Suppressor macrophage (primary cell): ENCODE measurements at places on chromosomes 4 and X.
A peak's percentile ranks its signal among the peaks of the same experiment; 100 is the strongest.

- DNase-seq: no peak
Measured at GRCh38 chrX:7109838-7110793, 37.4 kb upstream of the STS start.

DNA sequence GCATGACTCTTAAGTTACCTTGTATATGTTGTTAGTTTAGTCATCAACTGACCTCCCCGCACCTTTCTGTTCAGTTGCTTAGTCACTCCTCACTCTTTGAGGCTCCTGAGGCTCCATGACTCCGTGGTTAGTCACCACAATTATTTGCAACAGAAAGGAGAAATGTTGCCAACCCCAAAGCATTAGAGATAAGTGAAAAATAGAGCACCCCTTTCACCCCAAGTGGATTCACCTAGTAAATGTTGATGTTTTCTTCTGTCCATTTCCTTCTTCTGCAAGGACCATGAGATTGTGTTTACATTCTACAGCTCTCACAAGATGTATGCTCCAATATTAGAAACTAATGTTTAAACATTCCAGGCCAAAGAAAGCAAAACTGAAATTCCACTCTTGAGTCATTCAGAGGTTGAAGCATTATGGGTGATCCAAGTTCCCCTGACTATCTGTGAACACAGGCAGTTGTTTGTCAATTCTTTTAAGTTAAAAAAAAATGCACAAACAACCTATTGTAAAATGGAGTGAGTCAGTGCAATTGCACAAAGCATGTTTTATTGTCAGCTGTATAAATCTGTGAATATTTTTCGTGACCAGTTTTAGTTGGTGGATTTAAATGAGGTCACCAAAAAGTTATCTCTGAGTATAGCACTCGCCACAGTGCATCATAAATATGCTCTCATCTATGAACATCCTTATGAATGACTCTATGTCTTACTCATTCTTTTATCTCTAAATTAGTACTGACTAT lies 552.4 kb upstream of the MAGEB2 start:
- DNase-seq: no peak

DNA sequence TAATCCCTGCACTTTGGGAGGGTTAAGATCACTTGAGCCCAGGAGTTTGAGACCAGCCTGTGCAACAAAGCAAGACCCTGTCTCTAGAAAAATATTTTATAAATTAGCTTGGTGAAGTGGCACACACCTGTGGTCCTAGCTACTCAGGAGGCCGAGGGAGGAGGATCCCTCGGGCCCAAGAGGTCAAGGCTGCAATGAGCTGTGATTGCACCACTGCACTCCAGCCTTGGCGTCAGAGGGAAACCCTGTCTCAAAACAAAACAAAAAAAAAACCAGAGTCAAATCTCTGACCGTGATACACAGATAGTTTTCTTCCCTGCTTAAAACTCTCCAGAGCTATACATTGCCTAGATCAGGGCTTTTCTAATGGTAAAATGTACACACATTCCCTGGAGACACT lies 53.5 kb downstream of the CHST7 start:
- DNase-seq: no peak

- DNase-seq: peak; percentile 15
Measured at GRCh38 chr4:56871371-56871866, 36.3 kb upstream of the REST start.

DNA sequence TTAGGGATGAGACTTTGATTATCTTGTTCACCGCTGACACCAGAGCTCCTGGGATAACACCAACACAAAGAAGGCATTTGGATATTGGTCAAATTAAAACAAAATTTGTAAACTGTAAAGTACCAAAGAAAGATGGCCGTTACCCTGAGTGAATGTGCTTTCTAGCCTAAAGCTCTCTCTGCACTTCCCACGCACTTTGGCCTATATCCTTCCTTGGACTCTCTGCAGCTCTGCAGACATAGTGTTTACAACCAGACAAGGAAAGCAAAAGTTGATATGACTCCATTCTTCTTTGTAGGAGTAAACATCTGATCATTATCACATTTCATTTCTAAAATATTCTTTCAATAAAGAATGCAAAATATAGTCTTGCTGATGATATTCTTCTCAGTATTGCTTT lies 44.8 kb upstream of the PITX2 start:
- DNase-seq: no peak

DNA sequence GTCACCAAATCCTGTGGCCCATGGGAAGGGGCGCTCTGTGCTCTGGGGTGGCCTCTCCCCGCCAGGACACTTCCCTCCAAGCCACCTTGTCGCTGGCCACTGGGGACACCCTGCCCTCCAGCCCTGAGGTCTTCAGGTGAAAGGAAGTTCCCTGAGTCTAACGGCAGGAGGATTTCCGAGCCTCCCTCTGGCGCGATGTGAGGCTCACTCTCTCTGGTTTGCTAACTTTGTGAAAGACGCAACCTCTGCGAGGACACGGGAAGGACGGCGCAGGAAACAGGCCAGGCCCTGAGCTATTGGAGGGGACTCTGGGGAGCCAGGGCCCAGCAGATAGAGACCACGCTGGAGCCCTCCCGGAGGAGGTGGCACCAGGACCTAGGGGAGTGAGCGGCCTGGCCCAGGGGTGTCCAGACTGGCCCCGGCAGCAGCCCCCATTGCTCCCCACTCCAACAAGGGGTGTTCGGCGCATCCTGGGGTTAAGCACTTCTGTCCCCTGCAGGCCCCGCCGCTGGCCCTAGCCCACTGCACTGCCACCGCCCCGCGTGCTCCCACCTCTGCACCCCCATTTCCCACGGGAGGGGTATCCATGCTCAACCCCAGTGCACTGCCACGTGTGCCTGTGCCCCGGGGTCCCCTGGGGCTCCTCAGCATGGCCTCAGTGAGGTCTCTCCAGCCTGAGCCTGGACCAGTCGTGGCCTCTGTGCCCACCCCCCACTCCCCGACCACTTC lies 72.2 kb upstream of the MXD4 start:
- no peak for DNase-seq

DNA sequence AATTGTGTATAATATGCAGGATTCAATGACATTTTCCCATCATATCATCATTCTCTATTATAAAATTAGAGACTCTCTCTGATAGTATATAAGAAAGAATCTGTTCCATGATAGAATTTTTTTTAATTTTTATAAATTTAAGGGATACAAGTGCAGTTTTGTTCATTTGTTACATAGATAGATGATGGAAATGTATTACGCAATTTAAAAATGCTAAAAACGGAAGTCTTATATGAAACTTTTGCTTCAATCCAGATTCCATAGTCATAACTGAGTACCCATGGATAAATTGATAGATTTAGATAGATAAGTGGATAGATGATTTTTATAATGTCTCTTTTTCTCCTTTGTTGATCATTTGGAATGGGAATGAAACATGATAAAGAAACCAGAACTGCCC lies 24.9 kb upstream of the MAGEB2 start:
- no peak for DNase-seq

DNA sequence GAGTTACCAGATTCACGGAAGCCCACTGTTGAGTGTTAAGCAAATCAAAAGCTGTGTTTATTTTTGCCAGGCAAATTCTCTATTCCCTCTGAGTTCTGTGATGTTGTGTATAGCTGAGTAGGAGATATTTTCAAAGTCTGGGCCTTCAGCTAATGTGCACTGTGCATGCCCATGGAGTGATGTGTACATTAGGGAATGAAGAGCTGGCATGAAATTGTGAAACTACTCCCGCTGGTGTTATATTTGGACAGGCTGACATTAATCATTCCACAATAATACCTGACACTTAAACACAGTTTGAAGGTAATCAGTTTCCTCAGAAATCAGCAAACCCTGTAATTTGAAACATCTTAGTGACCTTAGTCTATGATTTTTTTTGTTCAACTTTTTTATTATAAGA lies 88.1 kb upstream of the MBNL3 start:
- no peak for DNase-seq

DNA sequence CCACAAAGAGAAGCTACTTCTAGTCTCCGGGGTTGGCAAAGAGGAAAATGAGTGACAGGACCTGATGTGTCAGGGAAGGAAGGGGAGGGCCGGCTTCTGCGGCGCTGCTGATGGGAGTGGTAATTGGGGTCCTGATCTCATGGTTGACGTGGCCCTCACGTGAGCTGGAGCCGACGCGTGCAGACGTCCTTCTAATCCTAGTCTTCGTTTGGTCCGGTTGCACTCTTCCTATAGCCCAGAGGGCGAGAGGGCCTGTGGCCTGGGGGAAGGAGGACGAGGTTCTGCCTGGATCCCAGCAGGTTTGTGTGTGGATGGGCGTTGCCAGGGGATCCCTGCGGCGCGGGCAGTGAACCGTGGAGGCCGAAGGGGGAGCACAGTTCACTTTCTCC lies at the start of gene ARMCX1:
Gene ARMCX1, plus strand, starts transcription at position 186 of the 389 bp plus-strand sequence. CDS start 2,384 bp downstream, outside the sequence.
- peak; percentile 87 for DNase-seq

- DNase-seq: peak; percentile 61
Measured at GRCh38 chr4:121070696-121071639, 1.4 kb downstream of the NDNF start.

DNA sequence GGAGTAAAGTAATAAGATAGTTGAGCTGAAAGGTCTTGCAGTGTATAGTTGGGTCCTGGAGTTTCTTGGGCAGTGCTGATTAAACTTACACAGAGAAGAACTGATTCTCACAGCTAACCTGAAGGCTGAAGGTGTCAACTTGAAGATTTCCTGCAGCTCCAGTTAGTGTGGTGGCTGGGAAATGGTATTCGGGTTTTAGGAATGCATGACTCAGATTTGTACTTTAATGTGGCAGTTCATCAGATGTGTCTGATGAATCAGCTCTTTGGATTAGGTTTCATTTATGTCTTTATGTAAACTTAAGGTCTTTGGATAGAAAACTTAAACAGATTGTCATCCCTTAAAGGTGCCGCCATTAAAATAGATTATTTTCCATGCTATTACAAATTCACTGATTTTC lies 200.0 kb downstream of the IL1RAPL1 start:
- no peak for DNase-seq

DNA sequence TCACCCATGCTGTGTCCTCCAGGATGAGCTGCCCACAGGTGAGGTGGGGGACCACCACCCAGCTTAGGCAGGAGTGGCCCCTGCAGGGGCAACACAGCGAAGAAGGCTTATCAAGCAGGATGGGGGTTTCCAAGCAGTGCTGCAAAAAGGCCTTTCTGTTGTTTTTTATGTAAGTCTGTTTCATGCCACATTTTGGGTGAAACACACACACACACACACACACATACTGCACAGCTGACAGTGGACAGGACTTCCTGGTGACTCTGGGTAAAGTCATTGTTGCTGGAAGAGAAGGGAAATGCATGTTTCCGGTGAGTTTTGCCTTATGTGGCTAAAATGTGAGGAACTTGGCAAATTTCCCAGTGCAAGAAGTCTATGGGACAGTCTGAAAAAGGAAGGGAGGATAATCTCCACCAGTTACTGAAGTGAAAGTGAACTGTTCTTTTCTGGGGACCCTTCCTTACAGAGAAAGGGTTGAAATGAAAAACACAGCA lies 119.2 kb downstream of the IRF2 start:
- peak; percentile 99 for DNase-seq

DNA sequence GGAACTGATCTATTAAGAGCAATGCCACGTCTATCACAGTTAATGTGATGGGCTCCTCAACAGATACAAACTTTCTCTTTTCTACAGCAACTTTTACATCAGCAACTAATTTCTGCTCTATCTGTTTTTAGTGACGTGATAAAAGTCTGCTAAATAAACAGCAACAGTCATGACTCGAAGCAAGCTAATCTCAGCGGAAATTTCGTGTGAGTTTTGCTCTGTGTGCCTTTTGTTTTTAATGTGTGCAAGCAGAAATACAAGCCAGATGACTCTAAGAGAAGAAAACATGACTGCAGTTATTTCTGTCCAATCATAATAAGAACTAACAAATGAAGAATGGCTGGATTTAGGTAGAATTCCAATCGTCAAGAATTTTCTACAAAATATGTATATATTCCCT lies 214.3 kb downstream of the LDB2 start:
- DNase-seq: no peak

DNA sequence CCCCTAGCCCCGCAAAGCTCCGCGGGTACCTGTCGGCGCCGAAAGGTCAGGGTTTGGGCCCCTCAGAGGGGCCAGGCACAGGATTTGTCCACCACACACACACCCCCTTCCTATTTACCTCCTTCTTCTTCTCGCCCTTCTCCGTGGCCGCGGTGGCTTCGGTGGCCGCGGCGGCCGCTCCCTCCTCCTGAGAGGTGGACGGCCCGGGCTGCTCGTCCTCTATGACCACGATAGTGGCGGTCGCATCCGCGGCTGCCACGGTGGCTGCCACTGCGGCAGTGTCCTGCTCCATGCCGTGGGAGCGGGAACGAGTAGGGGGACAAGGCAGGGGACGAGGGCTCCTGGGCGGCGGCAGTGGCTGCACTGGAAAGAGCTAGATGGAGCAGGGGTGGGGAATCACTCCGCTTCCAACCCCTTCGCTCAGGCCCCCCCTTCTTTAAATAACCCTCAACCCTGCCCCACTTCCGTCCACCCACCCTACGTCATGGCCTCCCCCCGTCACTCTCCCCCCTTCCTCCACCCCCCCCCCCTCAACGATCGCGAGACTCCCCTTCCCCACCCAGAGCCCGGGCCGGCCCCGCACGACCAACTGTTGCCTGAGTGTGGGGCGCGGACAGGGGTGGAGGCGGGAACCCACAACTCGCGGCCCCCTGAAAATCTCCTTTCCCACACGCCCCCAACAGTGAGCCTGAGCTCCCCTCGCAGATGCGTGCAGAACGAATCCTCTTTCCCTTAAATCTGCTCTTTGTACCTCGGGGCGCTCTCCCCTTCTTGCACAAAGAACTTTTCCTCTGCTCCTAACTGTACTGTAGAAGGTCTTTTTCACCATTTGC lies at the start of gene SMARCA1:
Gene SMARCA1, minus strand, starts transcription at position 412 of the 833 bp plus-strand sequence. Its CDS starts 120 bp downstream, at position 292.
- DNase-seq: no peak

DNA sequence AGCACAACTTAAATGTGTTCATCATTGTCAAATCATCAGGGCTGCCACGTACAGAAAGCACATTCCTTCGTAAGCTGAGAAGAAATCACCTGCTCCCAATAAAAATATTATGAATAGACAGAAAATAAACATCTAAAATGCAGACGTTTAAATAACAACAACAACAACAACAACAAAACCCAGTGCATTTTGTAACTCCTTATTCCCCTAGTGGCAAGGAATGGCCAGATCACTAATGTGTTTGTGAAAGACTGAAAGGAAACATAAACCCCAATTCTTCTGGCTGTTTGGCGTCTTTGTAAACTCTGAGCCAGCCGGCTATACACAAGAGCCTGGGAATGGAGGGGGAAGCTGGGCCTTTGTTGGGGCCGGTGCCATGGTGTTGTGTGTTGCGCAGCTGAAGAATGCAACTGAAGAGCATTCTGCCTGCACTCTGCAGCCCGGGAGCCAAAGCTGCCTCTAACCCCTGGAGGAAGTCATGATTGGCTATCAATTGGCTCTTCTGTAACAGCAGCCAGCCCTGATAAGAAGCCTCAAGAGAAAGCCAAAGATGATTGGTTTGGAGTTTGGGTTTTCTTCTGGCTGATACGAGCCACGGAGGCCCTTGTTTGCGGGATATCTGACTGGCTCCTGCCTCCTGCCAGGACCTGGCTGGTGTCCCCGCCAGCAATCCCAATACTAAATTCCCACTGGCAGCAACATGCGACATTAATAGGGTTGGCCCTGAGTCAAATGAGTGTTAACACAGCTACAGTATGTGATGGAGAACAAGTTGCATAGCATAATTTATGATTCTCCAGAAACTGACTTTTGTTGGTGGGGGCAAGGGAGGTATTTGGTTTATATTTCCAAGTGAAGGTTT lies 89.7 kb upstream of the TFDP3 start:
- no peak for DNase-seq

GRCh38 chr4:100826067-100826466 lies 308.2 kb upstream of the EMCN start:
- no peak for DNase-seq

GRCh38 chr4:100106982-100107381 lies 83.3 kb downstream of the DDIT4L start:
- no peak for DNase-seq

- no peak for DNase-seq
Measured at GRCh38 chrX:12210971-12211370, 72.7 kb downstream of the FRMPD4 start.

GRCh38 chr4:159401791-159402380 lies 299.0 kb downstream of the RAPGEF2 start:
- no peak for DNase-seq
